ENCODE measurements at places on chromosomes 5 and 9.
A peak's percentile ranks its signal among the peaks of the same experiment; 100 is the strongest.

GRCh38 chr9:16763946-16764345, 106.5 kb downstream of the BNC2 start:
- no peak for DNase-seq

DNA sequence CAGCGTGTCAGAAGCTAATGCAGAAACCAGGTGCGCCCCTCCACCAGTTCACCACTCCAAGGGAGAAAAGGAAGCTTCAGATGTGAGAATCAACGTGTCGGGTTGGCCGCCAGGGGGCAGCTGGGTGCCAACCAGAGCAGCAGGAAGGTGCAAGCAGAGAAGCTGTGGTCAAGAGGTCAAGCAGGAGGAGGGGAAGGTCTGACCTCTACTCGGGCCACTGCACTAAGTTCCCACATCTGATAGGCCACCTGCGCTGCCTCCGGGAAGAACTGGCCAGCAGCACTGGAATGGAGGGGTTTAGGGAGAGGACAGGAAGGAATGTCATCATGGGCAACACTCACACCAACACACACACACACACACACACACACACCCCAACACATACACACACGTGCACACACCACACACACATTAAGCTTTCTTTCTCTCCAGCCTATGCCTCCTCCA, 31.4 kb downstream of the ANXA6 start:
- peak; percentile 56 for DNase-seq

GRCh38 chr9:122309861-122310260, 45.2 kb downstream of the MRRF start:
- no peak for DNase-seq

GRCh38 chr9:89225036-89225435, 46.4 kb upstream of the SHC3 start:
- no peak for DNase-seq

- no peak for DNase-seq
Measured at GRCh38 chr5:160976181-160976580, 124.2 kb upstream of the ATP10B start.

DNA sequence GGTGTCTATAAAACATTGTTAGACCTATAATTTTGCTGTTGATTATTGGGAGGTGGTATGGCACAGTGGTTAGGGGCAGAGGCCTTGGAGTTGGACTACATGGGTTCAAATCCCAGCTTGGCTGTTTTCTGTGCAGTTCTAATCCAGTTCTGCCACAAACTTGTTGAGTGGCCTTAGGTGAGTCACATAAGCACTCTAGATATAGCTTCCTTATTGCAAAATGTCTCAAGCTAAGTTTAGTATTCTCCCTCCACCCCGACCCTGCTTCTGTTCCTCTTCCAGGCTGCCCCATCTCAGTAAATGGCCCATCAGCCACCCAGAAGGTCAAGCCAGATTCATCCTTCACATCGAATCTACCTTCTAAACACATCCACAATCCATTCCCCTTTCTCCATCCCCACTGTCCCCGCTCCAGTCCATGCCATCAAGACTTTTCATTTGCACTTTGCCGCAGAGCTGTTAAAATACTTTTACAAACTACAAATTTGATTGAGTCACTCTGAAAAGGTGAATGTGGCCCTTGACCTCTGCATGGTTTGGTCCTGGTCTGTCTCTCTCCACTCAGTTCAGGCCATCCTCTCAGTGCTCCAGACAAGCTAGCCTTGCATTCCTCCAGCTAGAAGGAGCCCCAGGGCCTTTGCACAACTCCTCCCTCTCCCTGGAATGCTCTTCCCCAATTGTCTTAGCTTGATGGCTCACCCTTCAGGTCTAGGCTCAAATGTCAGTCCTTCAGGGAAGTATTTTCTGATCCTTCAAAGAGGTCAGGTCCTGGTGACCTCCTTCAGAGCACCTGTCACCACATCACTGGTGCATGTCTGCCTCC, 10.0 kb upstream of the HDHD3 start:
- no peak for DNase-seq
